ENCODE measurements at places on chromosomes 6 and 20. TPM values are rescaled to one million over a fixed set of nuclear protein-coding genes. Genes with fewer than 3 reads are reported as not detected.

Gene OTOR
- not detected for total RNA-seq

DNA sequence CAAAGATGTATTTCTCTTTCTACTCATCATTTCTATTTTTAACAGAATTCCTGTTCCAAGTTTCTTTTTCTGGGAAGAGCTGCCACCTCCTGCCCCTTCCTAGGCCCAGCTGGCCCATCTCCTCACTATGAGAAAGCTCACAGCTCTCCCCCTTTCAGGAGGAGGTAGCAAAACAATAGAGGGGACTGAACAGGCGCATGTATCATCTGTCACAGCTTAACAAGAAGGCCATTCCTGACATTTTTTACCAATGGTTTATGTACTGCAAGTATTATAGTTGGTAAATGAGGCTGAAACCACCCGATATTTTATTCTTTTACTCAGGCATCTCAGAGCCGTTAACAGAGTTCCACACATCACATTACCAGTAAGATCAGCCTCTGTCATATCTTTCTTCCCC is 103.7 kb upstream of the MTHFD1L start:
- no peaks in the 10 kb centered on the region for H3K27me3 ChIP-seq
- H3K4me1 ChIP-seq, result no peaks in the 10 kb centered on the region
- H3K4me3 ChIP-seq, result no peak overlapping the region

- no peak overlapping the region for H3K27ac ChIP-seq
- H3K27me3 ChIP-seq, result peaks cover 37% of the 10 kb centered on the region
- peaks cover 4% of the 10 kb centered on the region for H3K4me1 ChIP-seq
These were observed 5.1 kb downstream of the KCNS1 start for GRCh38 chr20:45095805-45096238.

GRCh38 chr6:74596588-74596987 is 609.3 kb downstream of the COL12A1 start:
- no peaks in the 10 kb centered on the region for H3K27me3 ChIP-seq
- no peaks in the 10 kb centered on the region for H3K36me3 ChIP-seq
- H3K4me1 ChIP-seq, result no peaks in the 10 kb centered on the region
- DNase-seq, result no peak
- no peak overlapping the region for H3K27ac ChIP-seq

Data from IMR-90 (cell line).